HFF-Myc (cell line): ENCODE measurements at places on chromosomes 1 and 21.

DNA sequence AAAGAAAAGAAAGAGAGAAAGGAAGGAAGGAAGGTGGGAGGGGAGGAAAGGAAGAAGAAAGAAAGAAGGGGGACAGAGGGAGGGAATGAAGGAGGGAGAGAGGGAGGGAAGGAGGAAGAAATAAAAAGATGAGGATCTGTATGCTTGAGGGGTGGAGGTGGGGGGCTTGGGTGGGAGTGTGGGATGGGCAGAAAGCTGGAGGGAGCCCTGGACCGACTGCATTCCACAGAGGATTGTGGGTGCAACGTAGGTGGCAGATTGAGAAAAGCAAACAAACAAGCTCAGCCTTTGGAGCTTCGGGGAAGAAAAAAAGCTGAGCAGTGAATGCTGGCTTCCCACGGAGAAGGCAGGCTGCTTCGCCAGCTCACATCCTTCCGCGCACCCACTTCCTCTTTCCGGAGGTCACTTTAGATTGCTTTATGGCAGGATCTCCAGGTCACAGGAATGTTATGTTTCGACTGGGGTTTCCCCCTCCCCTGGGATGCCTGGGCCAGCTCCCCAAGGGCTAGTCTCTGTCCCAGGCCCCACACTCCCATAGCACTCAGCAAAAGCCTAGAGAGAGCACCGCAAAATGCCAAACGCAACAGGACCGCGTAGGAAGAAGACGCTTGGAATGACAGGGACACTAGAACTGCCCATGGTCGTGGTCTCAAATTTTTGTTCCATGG is 20.7 kb upstream of the LGALS8 start:
- peak; percentile 33 for DNase-seq

DNA sequence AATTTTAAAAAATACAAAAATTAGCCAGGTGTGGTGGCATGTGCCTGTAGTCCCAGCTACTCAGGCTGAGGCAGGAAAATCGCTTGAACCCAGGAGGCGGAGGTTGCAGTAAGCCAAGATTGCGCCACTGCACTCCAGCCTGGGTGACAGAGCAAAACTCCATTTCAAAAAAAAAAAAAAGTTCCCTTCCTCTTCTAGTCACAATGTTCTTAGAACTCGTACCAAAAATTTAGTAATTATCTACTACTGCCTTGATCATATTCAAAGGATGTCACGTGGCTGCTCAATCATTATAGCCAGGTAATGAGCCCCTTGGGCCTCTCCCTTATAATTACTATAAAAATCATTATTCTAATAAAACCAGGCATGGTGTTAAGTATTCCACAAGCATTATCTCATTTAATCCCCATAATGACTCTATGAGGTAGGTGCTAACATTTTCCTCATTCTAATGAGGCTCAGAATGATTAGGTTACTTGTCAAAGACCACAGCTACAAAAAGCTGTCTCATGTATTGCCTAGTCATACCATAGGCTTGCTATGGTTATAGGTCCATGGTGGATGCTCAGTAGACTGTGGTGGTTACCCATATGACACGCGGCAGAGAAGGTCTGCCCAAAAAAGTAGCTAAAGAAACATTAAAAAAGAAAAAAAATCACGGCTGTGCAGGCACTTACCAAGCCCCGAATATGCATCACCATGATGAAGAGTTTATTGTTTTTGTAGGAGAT is 15.5 kb upstream of the PPP1R15B start:
- DNase-seq = no peak

DNA sequence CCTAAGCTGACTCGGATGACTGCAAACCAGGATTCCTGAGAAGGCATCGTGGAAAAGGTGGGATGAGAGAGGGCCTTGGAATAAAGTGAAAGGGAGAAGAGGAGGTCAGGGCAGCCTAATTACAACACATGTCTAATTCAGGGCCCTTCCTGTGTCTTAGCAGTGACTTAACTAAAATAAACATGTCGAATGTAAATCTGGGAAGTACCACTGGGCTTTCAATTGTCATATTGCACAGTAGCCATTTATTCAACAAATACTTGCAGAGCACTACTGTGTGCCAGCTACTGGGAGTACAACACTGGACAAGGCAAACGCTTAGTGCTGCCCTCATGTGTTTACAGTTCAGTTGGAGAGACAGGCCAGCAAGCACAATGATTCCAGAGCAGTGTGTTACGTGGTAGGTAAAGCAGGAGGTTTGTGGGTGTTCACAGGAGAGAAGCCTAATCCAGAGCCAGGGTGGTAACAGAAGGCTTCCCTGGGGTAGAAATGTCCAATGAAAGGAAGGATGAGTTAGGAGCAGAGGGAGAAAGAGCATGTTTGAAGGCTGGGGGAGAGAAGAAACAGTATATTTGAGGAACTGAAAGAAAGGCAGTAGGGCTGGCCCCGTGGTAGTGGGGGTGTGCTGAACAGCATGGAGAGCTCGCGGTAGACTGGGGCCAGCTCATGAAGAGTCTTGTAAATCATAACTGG is 38.0 kb upstream of the RASAL2 start:
- no peak for DNase-seq

DNA sequence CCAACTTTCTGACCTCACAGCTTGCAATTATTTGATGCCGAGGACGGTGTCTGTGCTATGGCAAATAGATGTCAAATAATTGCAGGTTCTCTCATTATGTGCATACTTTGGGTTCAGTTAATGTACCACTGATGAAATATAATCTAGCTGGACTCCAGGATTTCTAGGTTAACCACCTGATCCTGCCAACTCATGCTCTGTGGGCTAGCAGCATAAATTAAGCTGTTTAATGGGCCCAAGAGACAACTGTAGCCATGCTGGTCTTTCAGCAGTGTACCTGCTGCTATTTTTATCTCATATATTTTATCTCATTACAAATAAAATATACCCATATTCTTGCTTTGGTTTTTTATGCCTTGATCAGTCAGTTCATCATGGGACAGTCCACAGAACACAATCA is 43.3 kb upstream of the HP1BP3 start:
- DNase-seq = no peak

DNA sequence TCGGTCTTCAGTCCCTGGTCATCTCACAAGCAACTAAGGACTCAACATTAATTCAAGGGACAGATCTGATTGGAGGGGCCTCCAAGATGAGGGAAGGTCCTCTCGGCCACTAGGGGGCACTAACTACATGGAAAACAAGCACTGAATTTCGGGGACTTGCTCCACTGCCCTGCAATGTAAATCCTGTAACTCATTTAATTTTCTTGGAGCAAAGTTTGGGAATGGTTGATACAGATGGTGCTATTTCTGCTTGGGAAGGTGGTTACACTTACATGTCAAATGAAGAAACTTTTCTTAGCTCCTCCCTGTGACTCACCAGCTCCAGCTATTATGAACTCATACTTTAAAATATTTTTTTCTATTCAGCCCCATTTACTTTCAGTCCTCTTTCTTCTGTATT is 97.4 kb upstream of the KCNJ15 start:
- DNase-seq = peak; percentile 77

GRCh38 chr1:207423560-207424292 is 30.4 kb upstream of the CR2 start:
- no peak for DNase-seq

DNA sequence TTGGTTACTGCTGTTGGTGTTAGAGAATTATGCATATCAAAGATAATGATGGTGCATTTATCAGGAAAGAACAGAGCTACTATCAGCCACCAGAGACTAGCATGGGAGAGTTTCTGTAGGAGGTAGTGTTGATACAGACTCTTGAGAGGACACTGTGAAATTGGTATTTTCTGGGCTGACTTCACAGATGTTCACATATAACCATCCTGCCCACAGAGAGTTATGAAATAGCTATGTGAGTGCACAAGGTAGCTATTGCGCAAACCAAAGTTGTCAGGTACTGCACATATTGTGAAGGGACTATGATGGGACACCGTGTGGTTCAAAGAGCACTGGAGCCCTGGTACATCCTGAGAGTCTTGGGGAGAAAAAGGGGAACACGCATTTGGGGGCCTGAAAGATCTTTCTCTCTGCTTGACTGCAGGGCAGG is 1.4 kb upstream of the TLCD4 start:
- DNase-seq = no peak

DNA sequence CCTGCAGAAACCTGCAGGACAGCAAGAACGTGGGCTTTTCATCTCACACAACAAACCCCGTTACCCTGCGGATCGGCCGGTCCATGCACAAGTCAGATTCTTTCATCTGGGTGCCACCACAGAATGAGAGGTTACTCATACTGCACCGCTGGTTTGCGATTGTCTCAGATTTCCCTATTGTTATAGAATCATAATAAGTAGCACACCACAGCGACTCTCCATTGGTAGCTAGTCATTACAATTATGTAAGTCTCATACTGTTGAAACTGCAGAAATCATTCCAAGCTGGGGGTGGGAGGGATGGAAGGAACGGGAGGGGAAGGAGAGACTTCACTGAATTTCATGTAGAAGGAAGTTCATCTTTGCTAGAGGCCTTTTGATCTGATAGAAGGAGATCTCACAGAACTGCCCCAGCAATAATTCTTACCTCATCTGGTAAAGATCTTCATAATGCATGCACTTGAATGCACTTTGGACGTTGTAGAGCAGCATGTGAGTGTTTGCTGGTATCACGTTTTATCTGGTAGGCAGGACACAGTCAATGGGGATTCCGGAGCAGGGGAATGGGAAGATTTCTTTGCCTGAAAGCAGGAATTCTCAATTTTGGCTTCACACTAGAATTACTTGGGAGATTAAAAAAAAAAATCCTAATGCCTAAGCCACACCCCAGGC is 221.1 kb downstream of the KIF26B start:
- DNase-seq = no peak

GRCh38 chr1:34851431-34852105 is 8.0 kb downstream of the SMIM12 start:
- no peak for DNase-seq

DNA sequence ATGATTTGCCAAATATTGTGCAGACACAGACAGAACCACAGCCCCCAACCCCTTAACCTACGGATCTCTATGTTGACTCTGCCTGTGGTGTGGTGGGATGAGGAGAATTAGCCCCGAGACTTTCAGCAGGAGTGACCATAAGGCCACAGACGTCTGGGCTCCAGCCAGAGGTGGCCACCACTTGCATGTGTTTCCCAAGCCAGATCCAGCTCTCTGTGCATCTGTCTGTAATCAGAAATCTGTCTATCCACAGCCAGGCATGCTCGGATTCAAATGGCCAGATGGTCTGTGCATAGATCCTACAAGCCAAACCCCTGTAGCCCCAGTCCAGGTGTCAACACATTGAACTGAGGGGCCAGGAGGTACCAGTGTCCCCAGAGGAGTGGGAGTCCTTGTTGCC is 140.6 kb downstream of the SYF2 start:
- DNase-seq = no peak

DNA sequence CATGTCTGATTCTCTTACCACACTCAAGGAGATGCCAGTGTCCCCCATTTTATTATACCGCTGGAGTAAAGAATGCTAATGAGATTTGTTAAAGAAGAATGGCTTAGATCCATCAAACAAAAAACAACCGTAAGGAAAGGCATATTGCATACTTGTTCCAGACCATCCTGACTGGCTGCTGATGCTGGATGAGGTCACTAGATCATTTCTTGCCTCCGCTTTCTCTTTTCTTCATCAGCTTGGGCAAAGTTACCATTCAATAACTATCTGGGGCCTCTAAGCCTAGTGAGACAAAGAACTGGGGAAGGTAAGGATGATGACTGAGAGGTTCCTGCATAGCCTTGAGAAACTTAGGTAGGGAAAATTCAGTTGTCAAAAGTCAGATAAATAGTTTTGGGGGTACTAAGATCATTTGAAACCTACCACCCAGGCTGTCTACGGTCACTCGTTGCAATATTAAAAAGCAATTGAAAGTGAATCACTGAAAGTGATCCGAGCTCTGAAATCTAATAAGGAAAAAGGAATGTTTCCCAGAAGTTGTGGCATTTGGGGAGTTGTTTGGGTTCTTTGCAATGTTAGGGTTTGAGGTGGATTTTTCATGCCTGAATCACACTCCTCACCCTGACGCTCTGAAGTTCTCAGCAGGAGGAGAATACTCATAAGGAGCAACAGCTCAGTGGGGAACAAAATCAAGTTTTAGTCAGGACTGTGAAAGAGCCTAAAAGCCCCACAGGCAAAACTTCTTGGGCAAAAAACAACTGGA is 176.8 kb downstream of the HHIPL2 start:
- peak; percentile 22 for DNase-seq

GRCh38 chr1:182699393-182700350 is 15.3 kb upstream of the RGS8 start:
- DNase-seq = no peak

GRCh38 chr1:100719490-100719889 is at the start of gene VCAM1:
Gene VCAM1, plus strand, starts transcription at chr1:100719742. Its CDS starts 119 bp downstream, at chr1:100719861.
- DNase-seq = no peak

- no peak for DNase-seq
Observed at GRCh38 chr1:36135796-36136195, 10.8 kb upstream of the COL8A2 start.

DNA sequence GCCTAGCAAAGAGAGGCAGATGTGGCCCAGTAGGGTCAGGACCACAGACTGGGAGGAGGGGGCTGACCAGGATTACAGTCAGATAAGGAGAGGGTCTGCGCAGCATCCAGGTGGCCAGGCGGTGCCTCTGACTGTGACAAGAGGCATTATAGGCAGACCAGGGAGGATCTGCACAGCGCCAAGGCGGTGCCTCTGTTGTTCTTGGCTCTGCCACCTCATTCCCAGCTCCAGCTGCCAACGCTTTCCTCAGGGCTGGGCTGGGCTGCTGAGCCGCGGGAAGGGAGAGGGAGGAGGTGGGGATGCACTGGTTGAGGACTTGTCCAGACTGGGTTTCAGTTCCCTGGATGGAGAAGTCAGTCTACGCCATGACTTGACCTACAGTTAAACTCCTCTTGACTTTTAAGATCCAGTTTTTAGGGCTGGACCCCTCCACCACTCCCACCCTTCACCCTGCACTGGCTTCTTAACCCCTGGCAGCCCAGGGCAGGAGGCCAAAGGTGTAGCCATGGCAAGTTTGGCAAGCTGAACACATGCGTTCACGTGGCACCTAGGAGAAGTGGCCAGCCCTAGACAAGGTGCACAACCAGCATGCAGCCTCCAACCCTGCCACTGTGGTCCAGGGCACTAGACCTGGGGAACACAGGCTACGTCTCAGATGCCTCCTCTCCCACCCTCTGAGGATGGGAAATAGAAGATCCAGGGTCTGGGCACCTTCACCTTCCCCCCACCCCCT is 4.5 kb upstream of the CRABP2 start:
- DNase-seq = no peak

DNA sequence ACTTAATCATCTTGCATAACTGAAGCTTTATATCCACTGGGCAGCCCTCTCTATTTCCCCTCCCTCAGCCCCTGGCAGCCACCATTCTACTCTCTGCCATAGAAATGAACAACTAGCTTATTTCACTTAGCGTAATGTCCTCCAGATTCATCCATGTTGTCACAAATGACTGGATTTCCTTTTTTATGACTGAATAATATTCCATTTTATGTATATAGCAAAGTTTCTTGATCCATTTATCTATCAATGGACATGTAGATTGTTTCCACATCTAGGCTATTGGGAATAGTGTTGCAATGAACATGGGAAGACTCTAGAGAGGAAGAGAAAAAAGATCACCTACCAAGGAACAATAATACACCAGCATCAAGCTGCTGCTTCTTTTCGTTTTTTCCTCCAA is 32.1 kb upstream of the EEIG2 start:
- no peak for DNase-seq

DNA sequence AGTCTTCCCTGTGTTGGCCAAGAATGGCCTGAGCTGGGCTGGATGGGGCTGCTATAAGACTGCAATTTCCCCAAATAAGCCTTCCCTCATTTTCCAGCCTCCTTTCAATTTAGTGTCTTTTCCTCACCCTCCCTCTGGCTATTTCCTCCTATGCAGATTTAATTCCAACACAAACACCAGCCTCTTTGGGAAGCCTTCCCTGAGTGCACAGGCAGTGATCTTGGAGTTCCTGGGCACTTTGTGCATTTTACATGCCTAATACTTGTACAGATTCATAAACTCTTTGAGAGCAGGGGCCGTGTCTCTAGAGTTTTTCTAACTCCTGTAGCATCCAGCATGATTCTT is 91.1 kb upstream of the TLR5 start:
- no peak for DNase-seq
